Thoracic aorta (tissue), 2 donors: ENCODE measurements at places on chromosomes 5 and 9.

DNA sequence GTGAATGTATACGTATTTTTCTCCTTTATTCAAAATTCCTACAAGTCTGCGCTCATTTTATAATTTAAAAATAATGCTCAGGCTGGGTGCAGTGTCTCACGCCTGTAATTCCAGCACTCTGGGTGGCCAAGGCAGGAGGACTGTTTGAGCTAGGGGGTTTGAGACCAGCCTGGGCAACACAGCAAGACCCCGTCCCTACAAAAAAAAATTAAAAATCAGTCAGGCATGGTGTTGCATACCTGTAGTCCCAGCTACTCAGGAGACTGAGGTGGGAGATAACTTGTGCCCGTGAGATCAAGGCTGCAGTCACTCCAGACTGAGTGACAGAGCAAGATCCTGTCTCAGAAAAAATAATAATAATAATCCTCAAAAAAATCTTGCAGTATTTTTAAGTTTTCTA is 7.8 kb downstream of the UIMC1 start:
- DNase-seq = no peak

- no peak for DNase-seq
Observed at GRCh38 chr5:153896701-153897100, 142.0 kb downstream of the FAM114A2 start.

GRCh38 chr9:34179213-34180136 is 632 bp downstream of the UBAP1 start:
- DNase-seq = no peak

DNA sequence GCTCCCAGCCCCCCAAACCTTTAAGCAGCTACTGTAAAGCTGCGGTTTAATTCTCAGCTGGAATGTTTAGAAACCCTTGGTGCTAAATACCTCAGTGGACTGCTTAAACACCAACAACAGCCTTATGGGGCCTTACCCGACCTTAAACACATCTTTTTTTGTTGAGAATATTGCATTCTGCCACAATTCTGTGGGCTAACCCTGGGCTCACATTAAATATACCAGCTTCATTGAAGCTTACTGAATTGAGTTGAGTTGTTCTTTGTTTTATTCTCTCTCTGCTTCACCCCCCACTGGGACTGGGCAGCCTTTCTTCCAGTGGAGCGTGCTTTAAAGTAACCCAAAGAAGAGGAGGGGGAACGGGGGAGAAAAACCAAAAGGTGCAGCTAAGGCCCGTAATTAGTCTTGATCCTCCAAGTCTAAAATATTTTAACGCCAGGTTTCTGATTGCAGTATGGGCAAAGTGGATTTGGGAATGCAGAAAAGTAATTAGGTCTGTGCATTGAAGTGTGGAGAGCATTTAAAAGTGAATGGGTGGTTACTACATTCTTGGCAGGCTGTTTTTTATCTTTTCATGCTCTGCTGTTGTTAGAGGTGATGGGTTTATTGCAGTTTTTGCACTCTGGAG is 281.2 kb downstream of the NR2F1-AS1 start:
- no peak for DNase-seq

GRCh38 chr9:78238046-78239038 is 2.5 kb downstream of the CEP78 start:
- DNase-seq = no peak

DNA sequence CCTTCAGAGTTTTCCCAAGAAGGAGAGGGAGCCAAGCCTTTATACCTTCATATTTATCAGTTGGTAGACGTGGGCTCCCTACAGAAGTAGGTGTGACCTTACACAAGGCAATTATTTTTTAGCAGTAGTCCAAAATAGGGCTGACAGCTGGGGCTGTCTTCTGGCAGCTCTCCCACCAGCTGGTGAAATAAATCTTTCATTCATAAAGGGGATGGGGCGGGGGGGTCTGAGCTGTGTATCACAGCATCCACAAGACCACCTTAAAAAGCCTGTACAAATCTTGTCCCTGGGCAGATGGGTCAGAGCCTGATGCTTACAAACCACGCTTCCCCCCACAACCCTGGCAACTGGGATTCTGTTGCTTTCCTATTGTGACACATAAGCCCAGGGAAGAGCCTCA is 19.7 kb downstream of the CSF2 start:
- no peak for DNase-seq

DNA sequence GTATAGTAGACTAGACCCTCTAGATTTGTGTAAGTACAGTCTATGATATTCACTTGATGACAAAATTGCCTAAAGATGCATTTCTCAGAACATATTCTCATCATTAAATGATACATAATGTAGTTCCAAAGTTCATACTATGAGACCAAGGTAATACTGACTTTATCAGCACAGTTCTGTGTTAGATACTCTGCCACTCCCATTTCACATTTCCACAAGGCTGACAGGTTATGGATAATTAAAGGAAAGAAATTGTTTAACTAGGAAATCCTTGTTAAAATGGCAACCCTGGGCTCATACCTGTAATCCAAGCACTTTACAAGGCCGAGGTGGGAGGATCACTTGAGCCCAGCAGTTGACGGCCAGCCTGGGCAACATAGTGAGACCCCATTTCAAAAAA is 33.6 kb downstream of the TYRP1 start:
- DNase-seq = no peak

- DNase-seq = no peak
Observed at GRCh38 chr5:59049095-59049494, 466.2 kb downstream of the RAB3C start.

- DNase-seq = no peak
Observed at GRCh38 chr9:126301985-126302603, 24.5 kb upstream of the MVB12B start.

DNA sequence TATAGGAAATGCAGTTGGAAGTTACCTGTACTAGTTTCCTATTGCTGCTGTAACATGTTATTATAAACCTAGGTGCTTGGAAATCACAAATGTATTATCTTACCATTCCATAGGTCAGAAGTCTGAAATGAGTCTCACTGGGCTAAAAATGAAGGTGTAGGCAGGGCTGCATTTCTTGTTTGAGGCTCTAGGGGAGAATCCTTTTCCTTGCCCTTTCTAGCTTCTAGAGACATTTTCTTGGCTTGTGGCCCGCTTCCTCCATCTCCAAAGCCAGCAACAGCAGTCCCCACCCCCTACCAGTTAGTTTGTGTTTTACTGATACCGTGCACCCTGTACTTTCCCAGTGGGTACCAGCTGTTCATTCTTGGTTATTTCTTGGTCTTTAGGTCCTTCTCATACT is 153.3 kb downstream of the SLF1 start:
- DNase-seq = no peak

- no peak for DNase-seq
Observed at GRCh38 chr5:17024686-17025180, 88.6 kb upstream of the MYO10 start.

GRCh38 chr5:123549256-123549904 is 37.4 kb downstream of the CSNK1G3 start:
- no peak for DNase-seq

DNA sequence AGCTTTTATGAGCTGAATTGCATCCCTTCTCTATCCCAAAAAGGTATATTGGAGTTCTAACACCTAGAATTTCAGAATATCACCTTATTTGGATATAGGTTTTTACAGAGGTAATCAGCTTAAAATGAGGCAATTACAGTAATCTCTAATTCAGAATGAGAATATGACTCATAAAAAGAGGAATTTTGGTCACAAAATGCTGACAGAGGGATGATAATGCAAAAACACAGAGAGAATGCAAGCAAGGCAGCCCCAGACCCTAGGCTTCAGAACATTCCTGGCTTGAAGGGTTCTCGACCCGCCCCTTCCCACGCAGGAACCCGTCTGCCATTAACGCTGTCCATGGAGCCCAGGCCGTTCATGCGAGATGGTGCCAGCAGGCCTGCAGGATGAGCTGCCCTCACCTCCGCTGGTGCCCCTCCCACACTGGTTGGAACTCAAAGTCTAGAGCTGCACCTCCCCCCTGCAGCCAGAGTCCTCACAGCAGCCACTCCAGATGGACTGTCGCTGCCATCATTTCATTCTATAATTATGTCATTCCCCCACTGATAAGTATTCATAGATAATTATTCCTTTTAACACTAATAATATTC is 1173.4 kb upstream of the ACO1 start:
- DNase-seq = no peak

DNA sequence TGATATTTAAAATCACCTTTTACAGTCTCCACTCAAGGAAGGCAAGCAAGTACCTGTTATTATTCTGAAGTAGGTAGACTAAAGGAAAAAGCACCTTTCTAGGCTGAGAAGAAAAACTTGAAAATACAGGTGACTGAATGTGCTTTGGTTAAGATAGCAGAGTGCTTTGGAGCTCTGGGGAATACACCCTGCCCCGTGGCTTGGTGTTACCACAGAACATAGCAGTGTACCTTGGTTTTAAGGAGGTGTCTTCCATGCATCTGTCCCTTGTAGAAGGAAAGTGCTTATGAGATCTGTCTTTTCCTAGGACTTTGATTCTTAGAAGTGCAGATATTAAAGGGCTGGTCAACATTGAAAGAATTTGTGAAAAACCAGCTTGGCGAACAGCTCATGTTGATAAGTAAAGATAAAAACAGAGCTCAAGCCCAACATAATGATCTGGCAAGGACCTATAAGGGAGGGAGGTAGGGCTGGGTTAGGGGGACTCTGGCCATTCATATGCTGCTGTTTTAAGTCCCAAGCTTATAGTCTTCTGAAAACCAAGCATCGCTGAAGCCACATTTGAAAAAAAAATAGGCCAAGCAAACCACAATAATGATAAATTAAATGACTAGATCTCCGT is 66.8 kb downstream of the ZNF608 start:
- no peak for DNase-seq

DNA sequence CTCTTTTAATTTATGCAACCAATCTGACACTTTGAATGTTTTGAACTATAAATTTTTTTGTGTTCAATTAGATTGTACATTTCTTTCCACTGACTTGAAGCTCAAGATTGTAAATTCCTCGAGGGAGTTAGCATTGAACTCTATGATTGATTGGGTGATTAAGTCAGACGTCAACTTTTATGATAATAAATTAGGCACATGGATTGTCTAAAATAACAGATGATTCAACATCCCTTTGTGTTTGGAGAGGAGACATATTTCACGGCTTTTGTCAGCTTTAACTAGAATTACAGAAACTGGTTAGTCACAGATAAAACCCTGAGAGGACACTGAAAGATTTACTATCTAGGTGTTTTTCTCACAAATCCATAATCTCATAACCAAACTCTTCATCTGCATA is 32.7 kb upstream of the TXNDC8 start:
- no peak for DNase-seq

- no peak for DNase-seq
Observed at GRCh38 chr5:78809444-78809843, 160.9 kb upstream of the LHFPL2 start.

- DNase-seq = no peak
Observed at GRCh38 chr9:130835441-130836298, 616 bp downstream of the ABL1 start.

DNA sequence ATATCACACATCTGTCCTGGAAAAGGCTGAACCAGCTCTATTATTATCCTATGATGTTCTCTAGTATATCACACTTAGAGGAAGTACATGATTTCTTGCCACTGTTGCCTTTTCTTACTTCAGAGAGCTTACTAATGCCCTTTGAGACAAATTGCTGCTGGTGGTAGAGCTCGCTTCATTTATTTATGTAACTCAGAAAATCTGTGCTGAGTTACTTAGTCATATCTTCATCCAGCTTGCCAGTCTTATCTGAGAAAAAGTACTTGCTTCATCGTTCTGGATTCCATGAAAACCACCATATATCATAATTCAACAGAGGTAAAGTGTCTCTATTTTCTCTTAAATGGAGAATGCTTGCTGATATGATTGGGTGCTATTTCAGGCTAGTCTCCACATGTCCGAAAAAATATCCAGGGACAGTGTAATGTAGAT is 26.6 kb downstream of the PTPDC1 start:
- DNase-seq = no peak

GRCh38 chr9:133715295-133715865 is 22.8 kb downstream of the SARDH start:
- DNase-seq = no peak

DNA sequence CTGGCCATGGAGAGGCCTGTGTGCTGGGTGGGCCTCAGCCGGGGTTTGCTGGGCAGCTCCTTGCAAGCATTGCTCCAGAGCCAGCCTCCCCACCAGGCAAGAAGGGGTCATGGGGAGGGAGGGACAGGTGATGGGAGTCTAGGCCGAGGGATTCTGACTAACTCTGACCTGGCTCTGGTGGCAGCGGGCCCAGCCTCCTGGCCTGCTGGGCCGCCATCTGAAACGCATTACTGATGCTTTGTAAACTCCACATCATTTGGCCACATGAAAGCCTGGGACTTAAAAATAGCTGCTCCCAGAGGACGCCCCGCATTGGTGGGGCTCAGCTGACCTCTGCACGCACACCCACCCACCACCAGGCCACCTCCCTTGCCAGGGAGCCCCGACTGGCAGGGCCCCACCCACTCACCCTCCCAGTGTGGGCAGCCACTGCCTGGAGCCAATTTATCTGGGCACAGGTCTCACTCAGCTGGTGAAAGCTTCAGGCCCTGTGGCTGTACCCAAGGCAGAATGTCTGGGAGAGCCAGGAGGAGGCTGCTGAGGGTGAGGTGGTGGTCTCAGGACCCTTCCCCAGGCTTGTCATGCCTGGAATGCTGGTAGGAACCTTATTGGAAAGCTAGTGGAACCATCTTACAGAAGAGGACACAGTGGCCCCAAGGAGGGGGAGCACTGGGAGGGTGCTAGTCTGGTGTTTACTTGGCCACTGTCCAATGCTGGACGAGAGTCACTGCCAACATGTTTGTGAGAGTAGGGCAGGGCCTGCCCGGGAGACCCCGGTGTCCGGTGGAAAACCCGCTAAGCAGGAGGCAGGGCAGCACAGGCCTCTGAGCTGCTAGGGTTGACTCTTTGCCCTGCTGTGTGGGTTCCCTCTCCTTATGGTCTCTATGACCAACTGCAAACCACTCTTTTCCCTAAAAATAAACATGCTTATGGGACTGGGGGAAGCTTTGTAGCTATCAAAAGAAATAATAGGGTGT is 10.8 kb downstream of the TCF7 start:
- DNase-seq = peak; percentile 31

DNA sequence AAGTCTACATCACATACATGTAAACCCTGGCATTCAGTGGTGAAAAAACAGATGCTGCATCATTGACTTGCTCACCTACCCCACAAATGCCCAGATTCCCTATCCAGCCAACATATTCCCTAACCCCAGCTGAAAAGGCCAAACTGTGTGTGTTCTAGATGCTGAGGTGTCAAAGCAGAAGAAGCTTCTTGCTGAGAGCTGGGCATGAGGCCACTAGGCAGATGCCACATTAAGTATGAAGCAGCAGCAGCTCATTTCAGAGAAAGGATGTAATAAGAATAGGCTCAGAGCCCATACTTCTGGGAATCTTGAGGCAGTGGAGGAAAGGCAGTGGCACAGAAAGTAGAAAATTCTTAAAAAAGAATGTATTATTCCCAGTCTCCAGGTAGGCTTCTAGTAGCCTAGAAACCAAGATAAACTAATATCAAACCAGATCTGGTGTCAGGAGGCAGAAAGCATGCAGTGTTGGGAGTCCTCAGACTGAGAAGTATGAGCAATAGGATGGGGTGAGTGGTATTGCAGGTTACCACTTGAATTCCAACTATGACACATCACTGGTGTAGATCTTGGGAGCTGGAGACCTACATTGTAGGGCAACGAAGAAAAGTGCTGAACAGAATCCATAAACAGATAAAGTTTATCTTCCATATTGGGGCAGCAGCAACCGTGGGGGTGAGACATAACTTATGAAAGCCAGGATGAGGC is 71.9 kb upstream of the GRHPR start:
- no peak for DNase-seq
